IPS-NIHi11 (cell line): ENCODE measurements at places on chromosomes 5 and 9.

- peak; percentile 35 for DNase-seq
These were observed 10.7 kb upstream of the CREBRF start for GRCh38 chr5:173045474-173045873.

- no peak for DNase-seq
These were observed 245.6 kb upstream of the DAB2 start for GRCh38 chr5:39670391-39670790.

GRCh38 chr5:36894954-36895353 lies 18.4 kb downstream of the NIPBL start:
- DNase-seq: no peak

GRCh38 chr5:125189531-125189941 lies 443.1 kb upstream of the ZNF608 start:
- DNase-seq: no peak

DNA sequence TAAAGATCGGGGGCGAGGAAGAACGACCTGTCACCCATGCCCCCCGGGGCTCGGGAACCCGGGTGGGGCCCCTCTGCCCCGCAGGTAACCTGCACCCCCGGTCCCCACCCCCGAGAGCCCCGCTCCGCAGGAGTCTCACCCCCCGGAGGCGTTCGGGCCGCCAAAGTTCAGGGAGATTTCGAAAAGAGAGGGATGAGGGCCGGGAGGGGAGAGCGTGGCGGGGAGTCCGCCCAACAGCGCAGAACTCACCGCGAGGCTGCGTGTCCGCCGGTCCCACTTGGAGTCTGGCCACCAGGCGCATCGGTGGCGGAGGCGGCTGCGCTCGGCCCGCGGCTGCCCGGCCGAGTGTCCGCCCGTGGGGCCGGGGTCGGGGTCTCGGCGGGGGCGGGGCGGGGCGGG lies at the start of gene PHF19:
Gene PHF19, minus strand, starts transcription at position 347 of the 399 bp plus-strand sequence. CDS start 2,447 bp downstream, outside the sequence.
- DNase-seq: no peak

DNA sequence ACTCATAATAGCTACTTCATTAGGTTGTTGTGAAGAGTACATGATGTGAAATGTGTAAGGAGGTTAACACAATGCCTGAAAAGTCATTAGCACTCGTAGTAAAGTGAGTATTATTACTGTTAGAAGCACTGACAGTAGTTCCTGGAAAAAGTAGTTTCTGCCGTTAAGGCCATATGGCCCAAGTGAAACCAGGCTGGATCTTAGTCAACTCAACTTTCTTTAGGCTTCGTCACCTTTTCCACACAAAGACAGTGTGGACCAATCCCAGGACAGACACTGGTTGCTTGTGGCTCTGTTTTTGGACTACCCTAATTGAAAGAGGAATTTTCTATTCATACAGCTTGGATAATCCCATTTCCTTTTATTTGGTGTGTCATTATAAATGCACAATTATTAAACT lies 29.4 kb upstream of the CKMT2 start:
- DNase-seq: no peak

DNA sequence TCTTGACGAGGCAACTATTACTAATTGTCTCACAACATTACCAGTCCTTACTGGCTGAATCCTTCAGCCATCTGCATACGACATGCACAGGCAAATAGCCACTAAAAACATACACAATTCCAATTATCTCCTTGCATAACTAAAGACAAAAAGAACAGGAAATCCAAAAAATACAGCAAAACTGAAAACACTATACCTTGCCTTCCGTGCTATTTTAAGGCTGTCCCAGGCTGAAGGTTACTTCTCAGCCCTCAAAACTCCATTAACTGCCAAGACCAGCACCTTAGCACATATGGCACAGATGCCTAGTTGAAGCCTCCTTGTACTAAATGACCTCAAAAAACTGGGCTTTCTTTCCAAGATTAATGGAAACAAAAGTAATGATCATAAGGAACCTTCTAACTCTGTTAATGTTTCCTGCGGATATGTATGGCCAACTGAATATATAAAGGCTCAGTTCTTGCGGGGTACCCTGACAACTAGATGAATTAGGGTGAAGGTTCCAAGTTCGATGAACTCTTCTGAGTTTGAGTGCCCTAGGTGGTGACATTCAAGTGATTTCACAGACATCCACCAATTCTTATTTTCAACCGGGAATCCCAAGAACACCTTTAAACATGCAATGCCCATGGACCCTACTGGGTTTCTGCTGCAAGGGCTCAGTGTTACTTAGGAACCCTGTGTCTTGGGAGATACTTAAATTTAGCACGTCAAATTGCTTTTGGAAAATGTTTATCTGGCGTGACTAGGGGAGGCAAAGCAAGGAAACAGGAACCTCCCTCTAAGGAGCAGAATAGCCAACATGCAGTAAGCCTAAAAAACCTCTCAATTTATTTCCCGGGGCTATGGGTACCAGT lies 455.3 kb downstream of the RAB3C start:
- DNase-seq: no peak

DNA sequence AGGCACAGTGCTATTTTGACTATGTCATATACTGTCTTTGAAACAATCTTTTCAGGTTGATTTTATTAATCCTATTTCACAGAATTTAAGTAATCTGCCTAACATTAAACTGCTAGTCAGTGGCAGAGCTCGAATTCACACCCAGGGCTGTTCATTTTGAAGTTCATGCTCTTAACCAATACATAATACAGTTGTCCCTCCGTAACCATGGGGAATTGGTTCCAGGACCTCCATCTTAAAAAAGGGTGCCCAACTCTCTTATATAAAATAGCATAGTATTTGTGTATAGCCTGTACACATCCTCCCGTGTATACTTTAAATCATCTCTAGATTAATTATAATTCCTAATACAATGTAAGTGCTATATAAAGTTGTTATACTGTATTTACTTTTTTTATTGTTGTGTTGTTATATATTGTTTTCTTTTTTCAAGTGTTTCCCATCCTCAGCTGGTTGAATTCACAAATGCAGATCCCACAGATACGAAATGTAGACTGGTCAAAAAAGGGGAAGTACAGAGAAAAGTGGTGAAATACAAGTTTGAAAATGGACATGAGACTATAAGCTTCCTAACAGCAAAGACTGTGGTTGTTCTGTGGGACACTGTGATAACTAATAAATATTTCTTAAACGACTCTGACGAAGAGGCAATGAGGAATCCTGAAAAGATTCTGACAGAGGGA lies 18.3 kb downstream of the RFX3 start:
- DNase-seq: no peak
